ENCODE measurements at places on chromosomes 1 and 21.

- no peak for DNase-seq
These were observed 104.3 kb downstream of the HHIPL2 start for GRCh38 chr1:222443566-222443965.

GRCh38 chr1:214485151-214485550, 66.3 kb downstream of the PTPN14 start:
- DNase-seq = no peak

GRCh38 chr1:84892705-84893618, at the start of gene LPAR3:
Gene LPAR3, minus strand, starts transcription at chr1:84893206. Its CDS starts 27,086 bp downstream, at chr1:84866120.
- DNase-seq = peak; percentile 34

GRCh38 chr1:193313354-193314140, 127.1 kb upstream of the B3GALT2 start:
- DNase-seq = no peak

DNA sequence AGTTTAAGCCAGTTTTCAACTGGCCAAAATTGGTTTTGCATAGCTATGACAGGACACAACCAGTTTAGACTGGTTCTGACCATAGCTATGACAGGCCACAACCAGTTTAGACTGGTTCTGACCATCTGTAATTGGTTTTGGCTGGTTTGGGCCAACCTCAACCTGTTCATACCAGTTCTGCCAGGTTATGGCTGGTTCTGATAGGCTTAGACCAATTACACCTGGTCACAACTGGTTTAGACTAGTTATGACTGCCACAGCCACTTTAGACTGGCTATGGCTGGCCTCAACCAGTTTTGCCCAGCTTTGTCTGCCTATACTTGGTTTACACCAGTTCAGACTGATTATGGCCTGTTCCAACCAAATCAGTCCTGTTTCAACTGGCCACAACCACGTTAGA, 353.2 kb upstream of the CAMK1G start:
- DNase-seq = no peak

DNA sequence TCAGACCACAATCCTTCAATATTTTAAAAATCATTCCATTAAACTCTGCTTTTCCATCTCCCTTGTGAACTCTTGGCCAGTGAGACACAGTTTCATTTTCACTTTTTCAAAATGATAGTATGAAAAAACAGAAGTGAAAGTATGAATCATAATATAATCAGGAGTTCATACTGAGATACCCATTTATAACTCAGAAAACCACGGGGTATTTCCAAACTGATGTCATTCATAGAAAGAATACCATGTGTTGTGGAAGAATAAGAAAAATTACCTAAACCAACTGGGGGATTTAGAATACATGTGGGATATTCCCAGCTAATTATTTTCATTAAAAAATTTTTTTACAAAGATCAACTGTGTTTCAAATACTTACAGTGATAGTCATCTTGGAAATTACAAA, 149.9 kb downstream of the MRPL39 start:
- no peak for DNase-seq

DNA sequence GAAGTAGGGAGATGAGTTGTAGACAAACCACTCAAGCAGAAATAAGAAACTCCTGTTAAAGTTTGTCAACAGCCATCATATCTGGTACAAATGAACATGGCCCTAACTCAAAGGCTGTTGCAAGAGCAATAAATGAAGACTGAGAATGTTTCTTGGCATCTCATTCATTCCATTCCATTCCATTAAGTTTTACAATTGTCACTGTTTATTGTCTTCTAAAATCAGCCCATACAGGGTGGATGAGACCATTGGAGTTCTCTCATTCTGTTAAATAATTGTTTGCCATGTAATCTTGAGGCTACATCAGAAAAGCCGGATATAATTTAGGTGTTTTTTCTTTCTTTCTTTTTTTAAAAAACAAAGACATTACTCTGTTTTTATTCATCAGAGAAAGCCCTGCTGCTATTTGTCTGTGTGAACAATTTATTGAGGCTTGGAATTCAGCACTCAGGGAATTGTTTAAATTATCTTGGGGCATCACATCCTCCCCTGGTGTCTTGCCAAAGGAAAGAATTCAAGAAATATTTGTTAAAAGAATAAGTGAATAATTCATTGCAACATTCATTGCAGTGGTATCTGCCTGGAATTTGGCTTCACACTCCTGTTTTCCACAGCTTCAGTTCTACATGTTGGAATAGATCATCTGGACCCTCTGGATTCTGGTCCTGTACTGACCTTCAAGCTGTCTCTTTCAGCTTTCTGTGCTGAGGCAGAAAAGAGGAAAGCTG, 604.5 kb downstream of the PLPP3 start:
- no peak for DNase-seq

DNA sequence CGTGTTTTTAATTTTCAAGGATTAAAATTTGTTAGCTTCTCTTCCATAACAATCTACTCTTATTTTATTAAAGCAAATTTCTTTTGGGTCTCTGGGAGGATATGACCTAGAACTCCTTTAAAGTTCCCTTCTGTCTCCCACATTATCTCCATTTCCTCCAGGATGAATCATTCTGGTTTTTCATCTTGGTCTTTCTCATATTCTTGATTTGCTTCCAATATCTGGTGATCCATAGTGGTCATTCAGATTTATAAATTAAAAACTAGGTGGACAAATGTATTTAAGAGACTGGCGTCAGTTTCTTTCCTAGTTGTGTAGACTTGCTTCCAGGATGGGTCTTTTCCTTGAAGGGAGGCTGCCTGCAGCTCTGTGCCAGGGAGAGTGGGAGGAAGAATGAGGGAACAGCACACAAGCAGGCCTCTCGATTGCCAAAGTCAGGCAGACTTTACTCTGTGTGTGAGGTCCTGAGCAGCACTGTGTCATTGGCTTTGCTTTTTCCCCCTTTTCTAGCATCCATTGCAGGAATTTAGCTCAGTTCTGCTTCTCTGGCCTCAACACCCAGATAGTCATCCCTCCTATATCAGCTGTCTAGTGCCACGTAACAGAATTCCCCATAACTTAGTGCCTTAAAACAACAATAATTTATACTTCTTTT, 48.1 kb upstream of the FOXO6 start:
- no peak for DNase-seq

- no peak for DNase-seq
These were observed 32.2 kb downstream of the BATF3 start for GRCh38 chr1:212667223-212668139.
